Stimulated activated naive B cell treated with anti-CD40 and anti-IgM and Interleukin-4, amounts not matched to agents 10 μg/mL and 1 μg/mL and 100 μg/mL, for 72 hours (primary cell): ENCODE measurements at places on chromosomes 5 and 9.

DNA sequence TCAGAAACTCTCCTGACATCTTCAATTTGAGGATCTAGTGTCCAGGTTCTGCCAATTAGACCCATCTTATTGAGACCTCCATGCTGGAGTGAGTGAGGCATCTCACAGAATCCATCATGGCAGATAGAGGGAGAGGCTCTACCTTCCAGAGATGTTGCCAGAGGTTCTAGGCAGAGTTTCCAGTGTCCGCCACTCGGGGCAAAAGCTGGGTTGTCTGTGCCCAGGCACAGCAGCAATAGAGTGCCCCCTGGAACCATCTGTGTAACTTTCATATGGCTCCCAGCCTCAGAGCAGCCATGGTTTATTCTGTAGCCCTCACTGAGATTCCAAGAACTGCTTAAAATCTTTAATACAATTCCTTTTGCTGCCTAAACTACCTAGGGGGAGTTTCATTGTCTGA, 16.6 kb upstream of the CCDC112 start:
- DNase-seq = no peak

DNA sequence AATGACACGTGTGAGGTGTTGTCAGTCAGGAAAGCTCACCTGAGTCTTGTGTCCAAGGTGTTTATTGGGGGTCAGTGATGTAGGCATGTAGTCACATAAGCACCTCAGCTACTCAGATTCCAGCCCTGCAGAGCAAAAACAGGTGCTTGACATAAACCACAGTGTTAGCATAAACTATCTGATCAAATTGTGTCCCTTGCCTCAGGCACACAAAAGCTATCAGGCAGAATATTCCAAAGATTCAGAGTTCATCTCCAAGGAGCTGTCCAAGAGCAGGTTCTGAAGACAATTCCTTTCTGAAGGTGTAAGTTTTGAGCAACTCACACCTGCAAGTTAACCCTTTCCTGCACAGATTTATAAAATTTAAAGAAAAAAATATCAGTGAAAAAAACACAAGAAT, 102.2 kb upstream of the ITGA1 start:
- no peak for DNase-seq

GRCh38 chr5:149860801-149861322, 83.7 kb downstream of the PDE6A start:
- no peak for DNase-seq

GRCh38 chr9:8856396-8857067, 1057.0 kb upstream of the DMAC1 start:
- DNase-seq = no peak

- DNase-seq = no peak
Observed at GRCh38 chr9:7287986-7288385, 511.6 kb downstream of the DMAC1 start.

DNA sequence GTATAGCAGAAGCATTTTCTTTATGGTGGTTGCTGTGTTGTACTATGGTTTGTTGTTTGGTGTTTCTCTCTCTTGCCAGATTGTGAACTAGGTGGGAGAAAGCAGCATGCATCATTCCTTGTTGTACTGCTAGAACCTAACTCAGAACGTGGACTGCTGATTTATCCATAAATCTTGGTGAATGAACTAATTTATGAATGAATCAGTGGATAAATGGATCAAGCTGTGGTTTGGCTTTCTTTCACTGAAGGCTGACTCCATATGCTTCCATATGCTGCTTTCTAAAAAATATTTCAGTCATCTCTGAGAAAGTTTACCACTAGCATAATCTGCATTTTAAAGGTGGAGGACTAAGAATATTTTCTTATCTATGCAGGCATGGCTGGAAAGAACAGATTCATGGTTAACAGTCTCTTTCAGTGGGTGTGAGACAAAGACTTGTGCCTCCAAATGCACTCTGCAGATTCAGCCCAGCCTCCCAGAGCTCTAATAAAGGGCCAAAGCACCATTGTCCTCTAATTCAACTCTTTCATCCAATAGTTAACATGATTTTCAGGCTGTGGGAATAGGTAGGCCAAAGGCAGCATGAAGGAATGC, 237.7 kb downstream of the SH3GL2 start:
- no peak for DNase-seq

GRCh38 chr5:6359555-6360322, 18.6 kb downstream of the MED10 start:
- no peak for DNase-seq

GRCh38 chr5:52682492-52682891, 105.2 kb upstream of the ITGA1 start:
- no peak for DNase-seq

GRCh38 chr9:79709743-79710674, 138.2 kb downstream of the TLE4 start:
- DNase-seq = no peak

DNA sequence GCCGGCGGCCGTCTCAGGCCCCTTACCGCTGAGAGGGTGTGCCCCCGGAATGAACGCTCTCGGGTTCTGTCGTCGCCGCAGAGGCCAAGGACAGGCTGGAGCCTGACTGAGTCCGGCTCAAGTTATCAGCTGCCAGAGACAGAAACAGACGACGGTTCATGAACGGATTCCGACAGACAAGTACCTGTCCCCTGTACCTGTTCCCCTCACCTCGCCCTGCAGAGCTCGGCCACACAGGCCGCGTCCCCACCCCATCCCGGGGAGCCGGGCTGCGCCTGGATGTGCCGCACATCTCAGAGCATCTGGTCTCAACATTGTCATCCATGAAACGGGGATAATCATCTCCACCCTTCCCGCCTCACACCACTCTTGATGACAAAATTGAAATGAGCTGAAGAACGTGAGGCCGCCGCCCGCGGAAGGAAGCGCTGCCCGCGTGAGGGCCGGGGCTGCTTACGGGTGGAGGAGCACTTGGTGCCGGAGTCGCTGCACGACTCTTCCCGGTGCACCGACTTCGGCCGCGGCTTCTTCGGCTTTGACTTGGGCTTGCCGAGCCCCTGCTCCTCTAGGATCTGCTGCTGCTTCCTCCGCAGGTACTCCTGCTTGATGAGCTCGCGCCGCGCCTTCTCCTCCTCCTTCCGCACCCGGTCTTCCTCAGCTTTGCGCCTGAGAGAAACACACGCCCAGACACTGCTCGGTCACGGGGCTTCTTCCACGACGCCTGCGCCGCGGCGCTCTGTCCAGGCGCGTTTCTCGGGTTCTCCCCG, 89.2 kb downstream of the CAMSAP1 start:
- no peak for DNase-seq

- DNase-seq = no peak
Observed at GRCh38 chr9:116365056-116365471, 211.5 kb downstream of the PAPPA start.
